ENCODE measurements at places on chromosomes 16 and 17.

DNA sequence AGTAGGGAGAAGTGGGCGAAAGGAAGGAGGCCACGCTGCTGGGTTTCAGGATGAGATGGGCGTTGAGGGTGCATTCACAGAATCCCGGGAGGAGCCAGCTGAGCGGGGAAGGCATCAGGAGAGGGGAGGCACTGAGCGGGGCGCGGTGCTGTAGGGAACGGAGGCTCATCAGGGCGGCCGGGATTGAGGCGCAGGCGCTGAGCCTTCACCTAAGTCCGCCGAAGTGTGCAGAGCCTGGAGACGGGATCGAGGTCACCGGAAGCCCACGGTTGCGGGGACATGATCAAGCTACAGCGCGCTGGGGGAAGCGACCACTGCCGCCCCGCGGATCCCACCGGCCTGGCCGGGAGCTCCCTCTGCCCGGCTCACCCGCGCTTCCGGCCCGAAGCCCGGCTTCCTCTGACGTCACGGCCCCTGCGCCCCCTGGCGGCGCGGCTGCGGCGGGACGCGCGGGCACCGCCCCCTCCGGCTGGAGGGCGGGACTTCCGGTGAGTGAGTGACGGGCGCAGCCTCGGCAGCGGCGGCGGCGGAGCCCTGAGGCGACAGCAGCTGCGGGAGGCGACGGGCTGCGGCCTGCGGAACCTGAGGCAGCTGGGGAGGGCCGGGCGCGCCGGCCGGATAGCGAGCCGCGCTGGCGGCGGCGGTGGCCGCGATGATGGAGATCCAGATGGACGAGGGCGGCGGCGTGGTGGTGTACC is at the start of gene MAPK8IP3:
Gene MAPK8IP3 (plus strand): TSS at position 508 of the 698 bp plus-strand sequence. CDS start 145 bp downstream, at position 653.
- peak; percentile 83 for DNase-seq

DNA sequence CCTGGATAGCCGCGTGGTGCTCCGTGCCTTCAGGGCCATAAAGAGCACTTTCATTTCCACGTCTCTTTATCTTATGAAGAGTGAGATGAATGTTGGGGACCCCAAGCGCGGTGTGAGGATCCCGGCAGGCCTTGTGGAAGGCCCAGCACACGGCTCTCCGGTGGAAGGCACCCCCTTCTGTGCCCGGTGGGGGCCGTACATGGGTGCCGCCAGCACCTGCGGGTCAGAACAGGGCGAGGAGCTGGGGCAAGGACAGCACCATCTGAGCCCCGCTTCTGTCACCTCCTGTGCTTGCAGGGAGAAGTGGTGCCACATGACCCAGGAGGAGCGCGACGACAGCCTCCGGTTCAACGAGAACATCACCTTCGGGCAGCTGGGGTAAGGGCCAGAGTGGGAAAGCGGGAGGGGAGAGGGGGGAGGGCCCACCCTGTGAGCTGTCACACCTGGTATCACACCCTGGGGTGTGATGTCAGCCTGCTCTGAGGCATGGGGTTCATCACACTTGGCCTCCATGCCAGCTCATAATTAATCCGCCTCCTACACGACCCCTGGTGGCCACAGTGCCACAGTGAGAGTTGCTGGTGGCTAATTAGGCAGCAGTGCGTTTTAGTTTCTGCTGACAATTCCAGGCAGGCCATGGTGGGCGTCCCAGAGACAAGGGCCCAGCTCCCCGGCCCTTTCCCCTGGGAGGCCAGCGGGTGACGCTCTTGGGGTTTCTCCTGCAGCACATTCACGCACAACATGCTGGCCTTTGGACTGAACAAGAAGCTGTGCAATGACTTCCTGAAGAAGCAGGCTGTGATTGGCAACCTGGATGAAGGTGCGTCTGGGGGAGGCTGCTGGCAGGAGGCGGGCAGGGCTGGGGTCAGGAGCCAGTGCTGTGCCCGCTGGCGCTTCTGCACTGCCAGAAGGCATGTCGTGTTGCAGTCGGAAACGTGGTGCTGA is 25.7 kb downstream of the CIBAR2 start:
- peak; percentile 64 for DNase-seq

GRCh38 chr17:68197091-68197996 is 50.5 kb upstream of the AMZ2 start:
- DNase-seq = no peak

DNA sequence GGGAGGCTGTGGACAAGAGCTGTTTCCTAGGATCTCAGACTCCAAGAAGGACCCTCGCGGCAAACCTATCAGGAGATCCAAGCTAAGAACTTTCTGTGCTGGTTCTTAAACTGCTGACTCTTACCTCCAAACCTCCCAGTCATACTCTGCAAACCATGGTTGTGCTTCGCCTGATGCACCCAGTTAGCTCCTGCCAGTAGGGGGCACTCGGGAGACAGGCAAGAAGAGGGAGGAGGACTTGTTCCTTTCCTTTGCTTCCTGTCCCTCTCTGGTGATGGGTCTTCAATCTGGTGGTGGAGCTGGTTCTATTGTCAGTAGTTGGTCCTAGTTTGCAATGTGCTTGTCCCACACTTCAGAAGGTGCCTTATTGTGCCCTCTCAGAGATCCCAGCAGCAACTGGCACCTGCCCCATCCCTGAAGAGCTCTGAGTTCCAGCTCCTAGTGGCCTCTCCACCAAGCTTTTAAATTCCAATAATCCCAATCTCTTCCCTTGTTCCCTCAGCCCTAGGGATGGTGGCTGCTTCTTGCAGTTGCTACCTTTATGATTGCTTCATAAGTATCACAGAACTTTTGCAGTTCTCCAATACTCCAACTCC is 113.5 kb upstream of the RPL38 start:
- peak; percentile 3 for DNase-seq

DNA sequence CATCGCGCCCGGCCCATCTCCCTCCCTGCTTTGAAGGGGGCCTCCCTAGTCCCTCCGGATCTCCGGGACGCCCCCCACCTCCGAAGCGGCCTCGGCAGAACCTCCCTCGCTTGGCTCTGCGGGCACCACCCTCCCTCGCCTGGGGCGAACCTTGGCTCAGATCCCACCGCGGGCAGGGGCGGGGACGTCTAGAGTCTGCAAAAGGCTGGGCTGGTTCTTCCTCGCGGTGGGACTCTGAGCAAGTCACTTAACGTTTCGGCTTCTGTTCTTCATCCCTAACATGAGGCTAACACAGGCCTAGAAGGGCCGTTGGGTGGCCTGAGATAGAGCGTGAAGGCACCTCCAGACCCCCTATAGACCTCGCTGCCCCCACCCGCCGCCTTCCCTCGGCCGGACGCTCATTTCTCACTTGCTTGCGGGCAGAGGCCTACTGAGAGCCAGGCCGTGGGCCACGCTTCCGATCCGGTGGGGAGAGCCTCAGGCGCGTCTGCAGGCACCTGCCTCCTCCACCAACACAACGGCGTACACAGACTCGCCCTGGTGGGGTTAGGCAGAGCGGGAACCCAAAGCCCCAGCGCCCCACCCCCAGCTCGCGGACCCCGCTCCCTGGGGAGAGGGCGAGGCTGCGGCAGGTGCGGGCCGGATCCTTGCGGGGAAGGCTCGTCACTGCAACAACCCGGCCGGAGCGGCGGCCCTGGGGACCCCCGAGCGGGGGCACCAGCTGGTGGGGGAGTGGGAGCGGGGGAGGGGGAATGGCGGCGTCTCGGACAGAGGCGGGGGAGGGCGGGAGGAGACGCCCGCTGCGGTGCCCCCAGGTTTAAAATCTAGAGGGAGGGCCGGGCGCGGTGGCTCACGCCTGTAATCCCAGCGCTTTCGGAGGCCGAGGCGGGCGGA is 5.4 kb downstream of the MYO1C start:
- peak; percentile 90 for DNase-seq

DNA sequence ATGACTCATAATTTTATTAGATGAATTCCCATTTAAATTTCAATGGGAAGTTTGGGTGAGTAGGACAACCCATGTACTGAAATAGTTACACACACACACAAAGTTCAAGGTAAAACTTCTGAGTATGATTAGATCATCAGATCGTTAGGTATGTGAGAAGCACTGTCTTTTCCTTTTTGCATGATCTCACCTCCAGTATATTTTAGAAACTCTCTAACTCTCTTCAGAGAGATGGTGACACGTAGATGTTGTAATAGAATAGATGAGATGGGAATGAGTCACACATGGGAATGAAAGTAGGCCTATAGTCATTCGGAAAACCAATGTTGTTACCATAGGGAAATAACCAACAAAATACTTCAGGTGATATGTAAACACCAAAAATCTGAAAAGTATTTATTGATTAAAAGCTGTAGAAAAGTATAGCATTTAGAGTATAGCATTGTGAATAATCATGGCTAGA is 22.2 kb downstream of the KRT23 start:
- peak; percentile 87 for DNase-seq

DNA sequence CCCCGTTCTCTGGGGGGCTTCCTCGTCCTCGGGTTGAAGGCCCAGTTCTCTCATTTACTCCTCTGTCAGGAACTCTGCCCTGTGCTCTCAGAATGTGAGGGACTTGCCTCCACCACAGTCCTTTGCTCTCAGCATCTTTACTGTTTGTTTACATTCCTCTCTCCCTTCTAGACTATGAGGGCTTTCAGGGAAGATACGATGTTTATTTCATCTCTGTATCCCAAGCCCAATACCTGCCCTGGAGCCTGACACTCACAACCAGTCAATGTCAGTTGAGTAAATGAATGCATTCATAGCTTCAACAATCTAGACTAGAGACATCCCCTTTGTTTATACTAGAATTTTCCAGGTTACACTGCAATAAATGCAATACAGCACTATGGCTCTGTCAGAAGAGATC is 409.6 kb upstream of the CDH11 start:
- no peak for DNase-seq

GRCh38 chr16:60214311-60214710 is 1480.2 kb upstream of the GOT2 start:
- DNase-seq = no peak

DNA sequence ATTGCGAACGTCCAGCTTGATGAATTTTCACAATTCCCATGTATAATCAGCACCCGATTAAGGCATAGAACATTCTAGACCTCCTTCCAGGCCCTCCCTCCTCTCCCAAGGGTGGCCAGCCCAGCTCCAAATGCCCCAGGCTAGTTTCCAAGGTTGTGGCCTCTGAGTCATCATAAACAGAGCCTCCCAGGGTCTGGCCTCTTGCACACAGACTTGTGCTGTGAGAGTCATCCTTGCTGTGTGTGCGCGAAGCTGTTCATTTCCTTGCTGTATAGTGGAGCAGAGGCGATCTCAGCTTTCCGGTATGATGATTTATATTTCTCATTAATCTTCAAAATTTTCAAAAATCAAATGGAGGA is 20.5 kb upstream of the JPH3 start:
- DNase-seq = peak; percentile 98

GRCh38 chr17:15238676-15239422 is 26.3 kb downstream of the PMP22 start:
- no peak for DNase-seq

GRCh38 chr17:79159471-79159870 is 84.8 kb downstream of the ENGASE start:
- no peak for DNase-seq

DNA sequence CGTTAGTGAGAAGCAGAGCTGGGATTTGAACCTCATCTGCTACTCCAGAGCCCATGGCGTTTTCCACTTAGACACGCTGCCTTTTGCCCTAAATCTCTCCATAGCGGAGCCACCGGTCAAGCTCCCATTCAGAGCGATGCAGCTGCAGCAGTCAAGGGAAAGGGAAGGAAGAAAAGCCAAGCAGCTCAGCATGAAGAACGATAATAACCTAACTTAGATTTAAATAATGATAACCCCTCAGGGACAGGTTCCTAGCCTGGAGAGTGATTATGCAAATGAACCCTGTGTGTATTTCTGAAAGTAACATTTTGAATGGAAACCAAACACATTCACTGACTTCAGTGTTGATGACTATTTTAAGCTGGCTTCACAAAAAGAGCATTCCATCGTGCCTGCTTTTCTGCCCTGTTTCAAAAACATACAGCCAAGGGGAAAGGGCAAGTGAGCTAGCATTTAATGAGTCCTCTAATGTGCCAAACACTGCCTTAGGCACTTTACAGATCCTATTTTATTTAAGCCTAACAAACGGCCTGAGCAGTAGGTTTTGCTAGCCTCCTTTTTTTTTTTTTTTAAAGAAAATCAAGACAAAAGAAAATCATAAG is 798.3 kb downstream of the CDH8 start:
- no peak for DNase-seq

GRCh38 chr17:60862482-60862881 is 184.8 kb downstream of the BCAS3 start:
- no peak for DNase-seq

DNA sequence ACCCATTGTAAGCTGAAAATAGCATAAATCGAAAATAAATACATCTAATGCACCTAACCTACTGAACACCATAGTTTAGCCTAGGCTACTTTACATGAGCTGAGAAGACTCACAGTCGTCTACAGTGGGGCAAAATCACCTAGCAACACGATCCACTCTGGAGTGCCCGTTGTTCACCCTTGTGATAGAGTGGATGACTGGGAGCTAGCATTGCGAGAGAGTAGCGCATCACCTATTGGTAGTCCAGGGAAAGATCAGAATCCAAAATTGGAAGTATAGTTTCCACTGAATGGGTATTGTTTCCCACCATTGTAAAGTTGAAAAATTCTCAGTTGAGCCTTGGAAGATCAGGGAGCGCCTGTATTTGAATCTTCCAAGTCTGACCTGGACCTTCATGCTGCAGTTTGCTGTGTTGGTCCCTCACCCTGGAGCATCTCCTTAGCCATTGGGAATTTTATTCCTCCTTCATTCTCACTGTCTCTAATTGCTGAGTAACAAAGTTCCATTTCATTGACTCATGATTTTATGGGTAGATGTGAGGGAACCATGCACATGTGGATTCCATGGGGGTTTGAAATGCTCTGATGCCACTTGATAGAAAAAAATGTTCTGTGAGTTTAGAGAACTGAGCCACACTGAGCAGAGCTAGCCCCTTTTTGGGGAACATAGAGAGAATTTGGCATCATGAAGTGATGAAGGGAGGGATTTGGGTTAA is 19.6 kb downstream of the AKAP1 start:
- peak; percentile 82 for DNase-seq

GRCh38 chr16:54697677-54698076 is 233.0 kb upstream of the IRX5 start:
- DNase-seq = no peak

GRCh38 chr17:28661635-28662526 is at the start of the genes SDF2 and SUPT6H:
Gene SDF2, minus strand, starts transcription at chr17:28661906. Its CDS starts 30 bp downstream, at chr17:28661876.
Gene SUPT6H, plus strand, starts transcription at chr17:28662205. Its CDS starts 11,197 bp downstream, at chr17:28673402.
- DNase-seq = peak; percentile 74

GRCh38 chr16:84109598-84110335 is 7.0 kb downstream of the MBTPS1 start:
- no peak for DNase-seq
